Effector CD4-positive, alpha-beta T cell (primary cell): ENCODE measurements at places on chromosomes 7 and 10.

DNA sequence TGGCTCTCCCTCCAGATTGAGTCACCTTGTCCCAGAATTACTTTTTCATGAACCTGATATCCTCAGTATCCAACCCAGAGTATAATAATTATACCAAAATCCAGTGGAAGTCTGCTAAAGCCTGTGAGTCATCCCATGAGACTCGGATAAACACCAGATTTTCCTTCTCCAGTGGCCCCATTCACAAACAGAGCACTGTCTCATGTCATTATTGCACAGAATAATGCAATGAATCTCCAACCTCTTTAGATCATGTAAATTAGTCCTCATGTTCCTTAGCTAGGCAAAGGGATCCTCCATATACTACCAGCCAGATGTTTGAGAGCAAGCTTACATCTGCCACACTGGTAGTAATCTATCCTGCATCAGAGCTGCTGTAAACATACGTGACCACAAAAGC, 89.0 kb downstream of the AMPH start:
- DNase-seq, result no peak

- no peak for DNase-seq
These were observed 168.1 kb downstream of the KLF6 start for GRCh38 chr10:3616880-3617279.

DNA sequence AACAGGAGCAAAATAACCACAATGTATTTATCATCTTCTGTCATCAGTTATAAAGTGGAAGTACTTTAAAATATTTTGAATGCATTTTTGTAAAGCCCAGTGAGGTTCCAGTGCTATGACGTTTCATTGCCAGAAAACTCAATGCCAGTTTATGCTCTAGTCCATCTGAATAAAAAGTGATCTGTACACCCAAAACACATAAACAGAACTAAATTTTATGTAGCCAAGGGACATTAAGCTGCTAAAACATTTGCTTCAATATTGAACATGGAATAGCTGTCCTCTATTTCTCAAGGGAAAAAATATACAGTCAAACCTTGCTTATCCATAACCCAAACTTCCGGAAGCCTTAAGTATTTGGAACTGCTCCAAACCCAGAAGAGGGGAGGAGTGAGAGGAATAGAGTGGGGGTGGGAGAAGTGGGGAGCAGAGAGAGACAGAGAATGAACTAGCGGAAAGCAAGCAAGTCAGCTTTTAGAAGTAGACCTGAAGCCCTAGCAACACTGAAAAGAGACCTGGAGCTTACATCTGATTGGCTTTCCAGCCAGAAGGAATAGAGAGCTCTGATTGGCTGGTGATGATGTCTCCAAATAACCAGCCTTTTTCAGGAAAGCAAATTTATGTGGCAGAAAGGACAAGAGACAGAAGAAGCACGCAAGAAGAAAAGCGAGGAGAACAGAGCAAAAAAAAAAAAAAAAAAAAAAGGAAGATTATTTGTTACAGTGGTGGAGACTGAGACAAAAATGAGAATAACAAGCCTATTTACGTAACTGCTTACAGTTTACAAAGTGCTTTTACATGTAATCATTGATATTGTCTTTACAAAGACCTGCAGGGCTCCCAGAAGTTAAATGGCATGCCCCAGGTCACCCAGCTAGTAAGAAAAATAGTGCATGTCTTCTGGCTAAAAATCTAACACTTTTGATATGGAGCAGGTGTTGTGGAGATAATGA, 196.0 kb downstream of the RNLS start:
- no peak for DNase-seq

DNA sequence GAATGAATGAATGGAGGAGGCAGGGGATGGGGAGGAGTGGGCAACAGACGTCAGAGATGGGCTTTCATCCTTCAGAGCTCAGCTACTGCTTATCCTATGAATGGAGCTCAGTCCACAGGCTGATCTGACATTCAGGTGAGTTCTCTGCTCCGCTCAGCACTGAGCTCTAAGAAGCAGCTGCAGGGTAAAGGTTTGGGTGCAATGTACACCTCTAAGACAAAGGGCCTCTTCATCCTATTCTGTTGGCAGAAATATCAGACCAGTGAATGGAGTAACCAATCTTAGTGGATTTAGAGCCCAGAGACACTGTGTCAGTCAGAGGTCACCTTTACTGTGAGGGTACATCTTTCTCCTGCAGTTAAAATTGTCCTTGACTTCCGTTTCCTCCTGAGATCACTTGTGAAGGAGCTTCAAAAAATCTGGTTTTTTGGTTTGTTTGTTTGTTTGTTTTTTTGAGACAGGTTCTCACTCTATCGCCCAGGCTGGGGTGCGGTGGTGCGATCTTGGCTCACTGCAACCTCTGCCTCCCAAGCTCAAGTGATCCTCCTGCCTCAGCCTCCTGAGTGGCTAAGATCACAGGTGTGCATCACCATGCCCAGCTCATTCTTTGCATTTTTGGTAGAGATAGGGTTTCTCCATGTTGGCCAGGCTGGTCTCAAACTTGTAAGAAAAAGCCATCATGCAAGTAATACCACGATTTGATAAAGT, 5.1 kb upstream of the CCZ1B start:
- no peak for DNase-seq

DNA sequence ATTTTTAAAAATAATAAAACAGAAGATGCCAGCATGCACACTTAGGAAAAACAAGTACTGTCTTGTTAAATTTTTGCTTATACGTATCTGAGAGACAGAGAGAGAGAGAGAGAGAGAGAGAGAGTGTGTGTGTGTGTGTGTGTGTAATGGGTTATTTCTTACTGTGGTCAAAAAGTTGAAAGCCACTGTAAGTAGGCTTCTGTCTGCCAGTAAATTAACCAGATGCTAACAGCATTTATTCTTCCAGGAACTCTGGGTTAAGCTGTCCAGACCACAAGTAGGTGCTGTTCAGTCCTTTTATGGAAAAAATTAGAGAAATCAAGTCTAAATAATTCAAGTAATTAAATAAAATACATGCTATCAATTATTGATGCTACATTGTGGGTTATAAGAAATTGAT, 39.7 kb downstream of the RNF32 start:
- DNase-seq, result no peak

GRCh38 chr7:107372298-107372697, 97.6 kb upstream of the GPR22 start:
- no peak for DNase-seq

GRCh38 chr10:4062751-4063150, 277.7 kb upstream of the KLF6 start:
- no peak for DNase-seq

- no peak for DNase-seq
These were observed 276.3 kb downstream of the TFEC start for GRCh38 chr7:115754226-115754625.

GRCh38 chr10:7306147-7306546, 104.7 kb downstream of the SFMBT2 start:
- DNase-seq, result no peak

DNA sequence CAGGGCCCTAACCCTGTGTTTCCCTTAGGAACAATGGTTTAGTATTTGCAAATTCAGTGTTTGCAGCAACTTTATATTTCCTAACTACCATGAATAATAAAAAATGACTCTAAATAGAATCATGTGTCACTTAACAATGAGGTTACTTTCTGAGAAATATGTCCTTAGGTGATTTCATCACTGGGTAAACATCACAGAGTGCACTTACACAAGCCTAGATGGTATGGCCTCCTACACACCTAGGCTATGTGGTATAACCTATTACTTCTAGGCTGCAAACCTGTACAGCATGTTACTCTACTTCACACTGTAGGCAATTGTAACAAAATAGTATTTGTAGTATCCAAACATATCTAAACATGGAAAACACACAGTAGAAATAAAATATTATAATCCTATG, 1174.6 kb upstream of the LRRTM3 start:
- DNase-seq, result no peak

- no peak for DNase-seq
These were observed 4.7 kb upstream of the ANKRD2 start for GRCh38 chr10:97567891-97568290.

- DNase-seq, result no peak
These were observed 17.8 kb upstream of the IFIT2 start for GRCh38 chr10:89283936-89284475.

DNA sequence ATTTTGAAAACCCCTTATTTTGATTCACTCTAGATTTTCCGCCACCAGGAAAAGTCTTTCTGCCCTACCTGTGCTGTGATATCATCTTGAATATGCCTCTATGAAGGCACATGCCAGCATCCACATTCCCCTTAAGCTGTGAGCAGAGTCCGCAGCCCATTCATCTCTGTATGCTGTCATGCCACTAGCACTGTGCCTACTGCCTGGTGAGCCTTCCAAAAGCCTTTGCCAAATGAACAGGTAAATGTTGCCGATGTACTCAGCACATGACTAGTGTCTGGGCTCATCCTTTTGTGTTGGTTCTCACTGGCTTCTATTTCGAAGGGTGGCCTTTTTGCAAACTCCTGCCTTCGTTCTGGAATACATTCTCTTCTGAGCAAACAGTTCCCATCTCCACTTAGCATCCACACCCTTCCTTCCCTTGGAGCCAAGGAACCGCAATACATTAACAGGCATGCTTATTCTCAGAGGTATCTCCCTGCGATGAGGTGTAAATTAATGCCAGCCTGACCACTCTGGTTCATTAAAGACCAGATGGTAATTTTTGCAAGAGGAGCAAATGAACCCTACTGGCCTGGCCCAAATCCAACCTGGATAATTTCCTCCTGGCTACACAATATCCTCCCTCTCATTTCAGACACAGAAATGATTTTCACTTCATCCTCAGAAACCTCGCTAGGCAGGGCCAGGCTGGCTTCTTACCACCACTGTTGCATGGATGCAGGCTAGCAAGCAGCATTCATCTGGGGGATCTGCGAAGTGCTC, 339.7 kb upstream of the NFE2L3 start:
- no peak for DNase-seq

DNA sequence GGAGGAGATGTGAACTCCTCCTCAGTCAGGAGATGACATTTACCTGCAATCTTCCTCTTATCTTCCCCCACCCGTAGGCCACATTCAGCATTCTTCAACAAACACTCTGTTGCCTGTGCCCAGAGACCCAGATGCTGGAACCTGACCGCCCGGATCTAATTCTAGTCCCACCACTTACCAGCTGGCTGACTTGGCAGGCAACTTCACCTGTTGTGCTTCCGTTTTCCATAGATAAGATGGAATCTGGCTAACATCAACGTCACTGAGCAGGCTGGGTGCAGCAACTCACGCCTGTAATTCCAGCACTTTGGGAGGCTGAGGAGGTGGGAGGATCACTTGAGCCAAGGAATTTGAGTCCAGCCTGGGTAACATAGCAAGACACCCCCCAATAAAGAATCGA, 21.3 kb upstream of the FXYD4 start:
- no peak for DNase-seq

DNA sequence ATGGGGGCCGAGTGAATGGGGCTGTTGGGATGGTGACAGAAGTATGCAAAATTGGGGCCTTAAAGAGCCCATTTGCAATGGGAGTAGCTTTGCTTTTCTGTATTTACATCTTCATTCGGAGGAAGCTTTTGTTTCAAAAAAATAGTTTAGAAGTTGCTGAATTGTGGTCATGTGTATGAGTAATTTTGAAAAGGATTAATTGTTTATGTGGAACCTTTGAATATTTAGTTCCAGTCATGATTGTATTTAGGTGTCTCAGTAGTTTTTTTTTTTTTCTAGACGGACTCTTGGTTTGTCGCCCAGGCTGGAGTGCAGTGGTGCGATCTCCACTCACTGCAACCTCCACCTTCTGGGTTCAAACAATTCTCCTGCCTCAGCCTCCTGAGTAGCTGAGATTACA, 37.2 kb downstream of the RBM33 start:
- no peak for DNase-seq

GRCh38 chr7:51973939-51974338, 657.3 kb upstream of the COBL start:
- no peak for DNase-seq

- DNase-seq, result no peak
These were observed 131.9 kb downstream of the PHTF2 start for GRCh38 chr7:77930496-77930895.

GRCh38 chr7:36583318-36583717, 141.0 kb downstream of the AOAH start:
- no peak for DNase-seq

GRCh38 chr10:22316286-22317075, at the start of gene COMMD3:
Gene COMMD3 (plus strand): TSS chr10:22316388. CDS start chr10:22316418, 30 bp downstream.
- peak; percentile 76 for DNase-seq

- no peak for DNase-seq
These were observed 1.1 kb downstream of the RASSF4 start for GRCh38 chr10:44960482-44961229.

DNA sequence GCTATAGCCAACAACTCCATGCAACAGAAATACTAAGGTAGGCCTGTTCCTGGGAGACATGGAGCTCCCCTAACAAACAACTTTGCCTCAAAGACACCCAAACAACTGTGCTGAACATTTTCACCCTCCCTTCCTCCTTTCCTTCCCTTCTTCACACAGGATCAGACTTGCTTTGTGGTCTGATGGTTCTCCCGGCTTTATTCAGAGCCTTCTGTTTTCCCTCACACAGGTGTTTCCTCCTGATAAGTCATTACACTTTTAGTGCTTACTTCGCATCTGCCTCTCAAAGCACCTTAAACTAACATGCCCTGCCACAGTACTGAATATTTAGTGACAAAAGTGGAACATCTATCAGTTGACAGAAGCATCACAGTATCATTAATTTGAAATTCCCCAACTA, 56.3 kb upstream of the YAE1 start:
- no peak for DNase-seq

DNA sequence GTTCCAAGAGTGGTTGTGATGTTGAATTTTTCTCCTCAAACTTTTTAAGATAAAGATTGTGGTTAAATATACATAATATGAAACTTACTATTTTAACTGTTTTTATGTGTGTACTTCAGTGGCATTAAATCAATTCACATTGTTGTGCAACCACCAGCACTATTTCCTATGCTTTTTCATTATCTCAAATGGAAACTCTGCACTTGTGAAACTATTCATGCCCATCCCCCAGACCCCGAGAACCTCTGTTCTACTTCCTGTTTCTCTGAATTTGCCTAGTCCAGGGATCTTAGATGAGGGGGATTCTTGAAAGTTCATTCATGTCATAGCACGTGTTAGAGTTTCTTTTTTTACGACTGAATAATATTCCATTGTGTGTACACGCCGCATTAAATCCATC, 67.0 kb downstream of the WDR37 start:
- no peak for DNase-seq

- no peak for DNase-seq
These were observed 75.6 kb downstream of the FOXL3 start for GRCh38 chr7:365593-365992.

- no peak for DNase-seq
These were observed 32.3 kb downstream of the FAM107B start for GRCh38 chr10:14742382-14742781.

- no peak for DNase-seq
These were observed 107.3 kb downstream of the SMURF1 start for GRCh38 chr7:99036546-99037111.

DNA sequence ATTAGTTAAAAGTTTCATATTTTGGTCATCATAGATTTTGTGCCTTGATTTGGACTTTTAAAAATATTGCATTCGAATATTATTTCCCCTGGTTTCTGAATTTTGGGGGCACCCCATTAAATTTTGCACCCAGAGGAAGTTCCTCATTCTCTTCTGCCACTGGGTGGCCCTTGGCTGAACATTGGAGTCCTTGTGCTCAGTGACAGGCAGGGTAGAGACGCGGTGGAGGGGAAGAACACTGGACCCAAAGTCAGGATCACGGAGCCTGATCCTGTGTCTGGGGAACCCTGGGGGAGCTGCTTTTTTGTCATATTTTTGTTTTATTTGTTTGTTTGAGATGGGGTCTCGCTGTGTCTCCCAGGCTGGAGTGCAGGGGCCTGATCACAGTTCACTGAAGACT, 74.7 kb downstream of the MKI67 start:
- DNase-seq, result no peak

- DNase-seq, result no peak
These were observed 75.7 kb downstream of the IMMP2L start for GRCh38 chr7:111486472-111487142.
